AG09319 (cell line): ENCODE measurements at places on chromosomes 3 and 15.
A peak's percentile ranks its signal among the peaks of the same experiment; 100 is the strongest.

GRCh38 chr3:94162700-94163099 lies 99.8 kb downstream of the NSUN3 start:
- DNase-seq: no peak

DNA sequence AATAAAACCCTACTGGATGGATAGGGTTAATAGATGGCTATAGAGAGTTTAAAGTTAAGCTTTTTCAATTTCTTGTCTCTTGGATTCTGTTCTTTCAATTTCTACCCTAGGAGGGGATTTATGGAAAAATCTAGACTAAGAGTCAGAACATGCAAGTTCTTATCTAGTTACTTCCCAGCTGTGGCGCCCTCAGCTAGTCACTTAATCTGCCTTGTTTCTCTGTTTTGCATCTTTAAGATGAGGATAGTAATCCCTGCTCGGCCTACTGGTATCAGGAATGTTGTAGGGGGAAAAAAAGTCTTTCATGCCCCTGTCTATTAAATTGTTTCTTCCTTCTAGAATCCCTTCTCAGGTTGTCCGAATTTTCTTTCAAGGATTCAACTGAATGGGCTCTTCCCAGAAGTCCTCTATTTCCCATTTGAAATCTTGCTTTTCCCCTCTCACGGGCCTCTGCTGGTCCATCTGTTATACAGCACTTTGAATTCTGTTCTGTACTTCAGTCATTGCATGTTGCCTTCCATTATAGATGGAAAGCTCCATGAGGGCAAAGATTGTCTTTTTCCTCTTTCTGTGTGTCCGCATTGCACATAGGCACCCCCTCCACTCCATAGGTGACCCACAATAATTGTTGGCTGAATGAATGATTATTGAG lies 4.4 kb downstream of the KCTD6 start:
- no peak for DNase-seq

- no peak for DNase-seq
These were observed 6.2 kb upstream of the ZNF148 start for GRCh38 chr3:125381314-125381713.

DNA sequence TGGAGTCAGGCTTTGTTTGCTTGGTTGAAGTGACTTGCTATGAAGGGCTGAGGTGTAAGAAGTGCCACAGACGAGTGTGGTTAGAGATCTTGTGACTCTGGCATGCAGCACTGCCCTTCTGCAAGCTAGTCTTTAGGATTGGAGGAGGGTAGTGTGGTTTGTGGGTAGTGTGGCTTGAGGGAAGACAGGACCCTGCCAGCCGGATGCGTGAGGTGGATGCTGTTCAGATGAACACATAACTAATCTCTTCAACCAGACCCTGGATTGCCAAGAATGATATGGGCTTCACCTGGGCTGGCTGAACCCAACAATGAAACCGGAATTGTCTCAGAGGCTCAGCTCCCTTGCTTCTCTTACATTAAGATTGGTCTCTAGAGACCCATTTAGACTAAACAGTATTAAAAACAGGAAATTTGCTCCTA lies 32.7 kb downstream of the STARD9 start:
- DNase-seq: no peak

GRCh38 chr15:73226093-73226814 lies 142.5 kb downstream of the HCN4 start:
- DNase-seq: no peak

DNA sequence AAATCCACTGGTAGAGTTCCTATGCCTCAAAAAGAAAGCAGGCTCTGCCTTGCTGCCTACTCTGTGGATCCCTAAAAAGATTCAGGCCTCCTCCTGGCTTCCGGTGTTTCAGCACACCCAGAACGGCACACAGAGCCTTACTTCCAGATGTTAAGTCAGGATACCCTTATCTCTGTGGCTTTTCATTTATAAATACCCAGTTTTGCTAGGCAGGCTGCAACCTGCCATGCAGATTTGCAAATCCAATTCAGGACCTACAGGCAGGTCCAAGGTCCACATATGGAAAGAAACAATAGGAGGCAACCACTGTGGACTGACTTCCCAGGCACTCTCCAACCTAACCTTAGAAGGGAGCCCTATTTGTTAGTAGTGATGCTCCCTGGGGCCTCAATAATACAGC lies 30.7 kb downstream of the EFL1 start:
- no peak for DNase-seq

GRCh38 chr3:52834871-52835501 lies at the start of gene MUSTN1:
Gene MUSTN1 (minus strand): TSS chr3:52835019. CDS start chr3:52834948, 71 bp downstream.
- DNase-seq: no peak

DNA sequence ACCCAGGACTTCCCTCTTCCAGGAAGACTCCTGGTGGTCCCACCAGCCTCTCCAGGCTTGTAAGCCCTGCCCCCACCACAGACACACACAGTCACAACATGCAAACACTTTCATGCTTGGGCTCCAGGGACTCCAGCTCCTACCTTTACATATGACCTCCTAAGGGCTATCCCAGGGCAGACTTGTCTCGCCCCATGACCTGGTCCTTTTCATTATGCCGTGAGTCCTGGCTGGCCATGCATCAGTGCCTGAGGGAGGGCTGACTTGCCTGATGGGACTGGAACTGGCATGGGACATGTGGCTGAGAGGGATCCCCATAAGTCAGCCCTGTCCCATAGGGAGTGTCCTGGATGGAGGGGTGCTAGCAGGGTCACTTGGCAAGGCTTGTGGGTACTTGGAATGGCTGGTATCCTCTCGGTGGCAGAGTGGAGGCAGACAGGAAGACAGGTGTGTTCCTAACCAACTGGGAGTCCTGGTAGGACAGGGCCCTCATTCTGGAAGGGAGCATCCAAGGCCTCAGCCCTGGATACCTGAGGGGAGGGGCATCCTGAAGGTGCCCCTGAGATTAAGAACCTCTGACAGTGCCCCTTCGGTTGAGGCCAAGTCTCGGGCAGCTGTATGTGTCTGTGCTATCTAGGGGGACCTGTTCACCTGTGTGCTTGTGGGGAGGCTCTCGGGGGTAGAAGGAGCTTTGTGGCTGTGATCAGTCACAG lies 540 bp upstream of the HHATL start:
- no peak for DNase-seq

- no peak for DNase-seq
These were observed 296.8 kb upstream of the TPM1 start for GRCh38 chr15:62745621-62746225.

DNA sequence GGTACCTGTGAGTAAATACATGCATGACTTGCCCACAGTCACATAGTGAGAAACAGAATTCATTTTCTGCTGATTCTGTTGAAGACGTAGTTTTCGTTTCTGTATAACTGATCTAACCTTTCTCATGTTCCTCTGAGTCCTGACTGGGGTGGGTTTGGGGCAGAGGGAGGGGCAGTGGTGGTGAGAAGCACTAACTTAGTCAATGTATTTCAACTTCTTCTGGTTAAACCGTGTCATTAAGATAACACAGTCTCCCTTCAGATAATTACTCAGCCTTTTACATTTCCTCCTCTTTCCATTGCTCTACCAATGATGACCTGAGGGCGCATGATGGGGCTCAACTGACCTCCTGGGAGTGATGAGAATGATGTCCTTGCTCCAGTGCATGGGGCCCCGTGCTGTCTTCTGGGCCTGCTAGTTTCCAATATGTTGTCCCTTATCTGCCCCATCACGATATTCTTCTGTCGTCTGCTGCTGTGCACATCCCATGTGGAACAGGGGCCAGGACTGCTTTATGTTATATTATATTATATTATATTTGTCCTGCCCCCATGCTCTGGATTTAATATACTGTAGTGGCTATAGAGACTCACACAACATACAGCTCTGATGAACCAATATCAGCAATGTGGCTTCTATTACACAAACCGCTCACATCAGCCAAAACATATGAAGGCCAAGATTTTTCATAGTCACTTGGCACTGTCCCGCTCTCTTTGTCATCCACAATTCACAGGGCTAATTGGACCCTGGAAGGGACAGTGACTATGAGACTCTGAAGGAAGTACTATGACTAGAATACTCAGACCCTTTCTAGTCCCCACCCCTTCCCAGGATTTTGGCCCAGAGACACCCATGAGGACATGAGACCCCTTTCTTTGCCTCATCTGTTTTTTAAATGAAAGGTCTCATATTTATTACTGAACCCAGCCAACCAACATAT lies 407.1 kb upstream of the MCTP2 start:
- DNase-seq: no peak

DNA sequence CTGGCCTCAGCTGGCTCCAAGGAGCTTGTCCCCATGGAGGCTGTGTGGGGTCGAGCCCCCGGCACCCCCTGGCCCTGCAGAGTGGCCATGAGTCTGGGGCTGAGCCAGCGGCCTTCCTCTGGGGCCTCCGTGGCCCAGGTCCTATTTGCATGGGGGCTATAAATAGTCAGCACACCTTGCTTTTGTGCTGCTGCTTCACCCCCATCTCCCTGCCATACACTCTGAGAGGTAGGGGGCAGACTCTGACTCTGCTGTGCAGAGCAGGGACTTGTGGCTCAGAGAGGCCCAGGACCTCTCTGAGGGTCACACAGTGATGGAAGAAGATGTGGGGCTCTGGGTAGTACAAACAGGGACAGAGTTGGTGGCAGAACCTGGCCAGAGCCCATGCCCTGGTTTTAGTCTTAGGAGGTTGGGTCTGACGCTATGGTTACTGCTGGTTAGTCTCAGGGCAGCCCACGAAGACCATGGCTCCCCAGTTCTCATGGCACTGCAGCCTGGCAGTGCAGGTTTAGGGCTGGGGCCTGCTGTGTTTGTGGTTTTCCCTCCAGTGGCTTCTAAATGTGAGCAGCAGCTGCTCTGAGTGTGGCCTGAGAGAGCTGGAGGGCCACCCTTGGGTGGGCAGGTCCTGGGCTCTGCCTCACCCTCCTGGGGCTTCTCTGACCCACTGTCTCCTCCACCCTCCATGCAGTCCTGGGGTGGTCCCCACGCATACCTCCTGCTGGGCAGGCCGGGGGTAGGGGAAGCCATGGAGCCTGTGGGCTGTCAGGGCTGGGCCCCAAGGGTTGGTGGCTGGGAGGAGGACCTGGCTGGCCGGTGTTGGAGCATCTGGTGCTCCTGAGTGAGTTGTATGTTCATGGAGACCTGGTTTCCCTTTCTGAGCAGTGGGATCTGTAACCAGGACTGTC lies 13.6 kb downstream of the PRKCD start:
- DNase-seq: no peak

- peak; percentile 2 for DNase-seq
These were observed 168.2 kb downstream of the MBNL1 start for GRCh38 chr3:152436707-152437590.
